ENCODE measurements at places on chromosomes 5 and 9. TPM values are rescaled to one million over a fixed set of nuclear protein-coding genes. Genes with fewer than 3 reads are reported as not detected.

DNA sequence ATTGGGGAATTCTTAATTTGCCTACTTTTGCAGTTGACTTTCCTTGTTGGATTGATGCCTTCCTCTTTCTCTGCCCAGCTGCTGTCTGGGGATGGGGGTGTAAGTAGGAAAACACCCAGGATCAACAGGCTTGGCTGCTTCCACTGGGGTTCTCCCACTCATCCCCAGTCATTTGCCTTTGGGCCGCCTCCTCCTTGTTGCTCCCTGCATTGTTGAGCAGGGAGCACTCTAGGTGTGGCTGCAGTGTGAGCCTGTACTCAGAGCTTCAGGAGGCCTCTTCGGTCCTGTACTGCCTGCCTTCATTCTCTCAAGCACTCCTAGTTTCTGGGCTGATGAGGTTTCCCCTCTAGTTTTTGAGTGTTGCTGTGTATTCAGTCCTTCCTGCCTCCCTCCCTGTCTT is 12.1 kb downstream of the RHOBTB3 start:
- no peak for DNase-seq

DNA sequence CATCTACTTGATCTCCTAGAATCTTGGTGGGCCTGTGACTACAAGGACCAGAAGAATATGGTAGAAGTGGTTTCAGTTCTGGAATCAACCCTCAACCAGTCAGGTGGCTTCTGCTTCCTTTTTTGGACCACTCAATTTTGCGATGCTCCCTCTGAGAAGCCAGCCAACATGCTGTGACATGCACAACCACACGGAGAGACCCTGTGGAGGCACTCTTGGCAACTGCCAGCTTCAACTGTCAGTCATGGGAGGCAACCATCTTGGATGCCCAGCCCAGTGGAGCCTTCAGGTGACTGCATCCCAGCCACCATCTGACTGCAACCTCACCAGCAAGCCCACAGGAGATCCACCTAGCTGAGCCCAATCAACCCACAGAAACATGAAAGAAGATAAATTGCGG is 137.3 kb downstream of the FAM114A2 start:
- DNase-seq: no peak

The C1QTNF2 gene
- 1.6 TPM for total RNA-seq

The HTR4 gene
- total RNA-seq: 0.22 TPM

The MELK gene
- 0.48 TPM for total RNA-seq

The GPR150 gene
- total RNA-seq: not detected

The C9 gene
- total RNA-seq: not detected

The OR2S2 gene
- total RNA-seq: not detected

- DNase-seq: no peak
Measured at GRCh38 chr5:7610531-7611177, 214.7 kb downstream of the ADCY2 start.

DNA sequence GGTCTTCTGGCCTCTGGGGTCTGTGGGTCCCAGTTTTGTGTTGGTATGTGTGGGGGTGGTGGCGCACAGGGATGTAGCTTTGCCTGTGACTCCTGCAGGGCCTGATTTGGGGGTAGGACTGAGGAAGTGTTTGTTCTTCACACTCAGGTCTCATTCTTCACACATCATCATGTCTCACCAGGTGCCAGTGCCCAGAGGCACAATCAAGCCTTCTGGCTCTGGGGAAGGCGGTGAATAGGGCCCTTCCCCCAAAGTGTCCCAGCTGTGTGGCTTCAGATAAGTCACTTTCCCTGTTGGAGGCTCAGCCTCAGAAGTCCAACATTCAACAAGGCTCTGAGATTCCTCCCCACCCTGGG is 5.1 kb downstream of the DBN1 start:
- no peak for DNase-seq

- no peak for DNase-seq
Measured at GRCh38 chr5:180050121-180050940, 21.2 kb downstream of the RNF130 start.

DNA sequence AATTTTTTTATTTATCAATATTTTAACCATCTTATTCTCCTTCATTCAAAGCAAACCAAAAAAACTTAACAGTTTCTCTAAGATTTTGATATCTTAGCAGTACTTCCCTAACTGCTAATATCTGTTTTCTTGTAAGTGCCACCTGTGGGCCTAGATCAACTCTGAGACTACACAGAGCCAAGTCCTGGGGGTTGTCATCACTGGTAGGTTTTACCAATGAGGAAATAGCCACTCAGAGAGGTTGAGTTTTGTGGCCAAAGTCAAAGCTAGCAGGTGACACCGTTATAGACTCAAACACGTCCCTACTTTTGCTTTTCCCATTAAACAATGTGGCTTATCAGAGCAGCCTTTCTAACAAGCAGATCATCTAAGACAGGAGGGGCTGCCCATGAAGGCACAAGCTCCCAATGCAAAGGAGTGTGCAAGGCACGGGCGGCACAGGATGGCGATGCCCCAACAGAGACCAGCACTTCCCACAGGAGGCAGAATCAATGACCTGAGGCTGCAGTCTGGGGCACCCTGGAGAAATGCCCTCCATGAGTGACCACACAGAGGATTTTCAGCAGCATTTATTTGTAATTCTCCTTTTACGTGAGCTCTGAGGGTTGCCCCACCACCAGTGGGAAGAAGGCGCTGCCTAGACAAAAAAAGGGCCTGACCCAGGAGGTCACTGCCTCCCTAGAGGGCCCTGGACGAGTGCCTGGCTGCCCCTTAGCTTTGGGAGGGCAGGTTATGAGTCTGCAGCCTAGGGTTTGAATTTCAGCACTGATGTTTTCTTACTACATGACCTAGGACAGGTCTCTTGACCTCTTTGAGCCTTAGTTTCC is 7.4 kb downstream of the TBC1D2 start:
- no peak for DNase-seq

GRCh38 chr5:54671681-54672080 is 154.1 kb downstream of the SNX18 start:
- DNase-seq: no peak

The B4GALT1 gene
- total RNA-seq: 41.0 TPM

The NOTCH1 gene
- total RNA-seq: 16.8 TPM

DNA sequence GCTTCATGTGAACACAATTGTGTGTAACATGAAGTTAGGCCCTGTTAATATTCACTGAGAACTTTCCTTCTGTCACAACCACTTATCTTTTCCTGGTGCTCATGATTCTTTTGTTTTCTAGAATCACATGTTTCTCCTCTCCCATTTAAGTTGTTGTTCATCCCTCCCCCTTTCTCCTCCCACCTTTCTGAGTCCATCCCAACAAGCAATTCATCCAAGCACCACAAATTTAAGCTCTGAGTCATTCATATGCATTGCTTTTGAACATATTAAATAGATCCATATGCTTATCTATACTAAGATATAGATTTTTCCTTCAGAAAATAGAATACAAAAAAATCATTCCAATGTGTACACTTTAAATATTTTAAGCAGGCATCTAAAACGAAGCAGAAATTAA is 75.2 kb upstream of the NFIB start:
- DNase-seq: no peak

The CCDC171 gene
- total RNA-seq: 1.6 TPM

GRCh38 chr9:93286252-93287188 is 102.6 kb downstream of the WNK2 start:
- no peak for DNase-seq

- DNase-seq: no peak
Measured at GRCh38 chr5:3261081-3261480, 334.6 kb upstream of the IRX1 start.

The PALM2AKAP2 gene
- total RNA-seq: 87.5 TPM

DNA sequence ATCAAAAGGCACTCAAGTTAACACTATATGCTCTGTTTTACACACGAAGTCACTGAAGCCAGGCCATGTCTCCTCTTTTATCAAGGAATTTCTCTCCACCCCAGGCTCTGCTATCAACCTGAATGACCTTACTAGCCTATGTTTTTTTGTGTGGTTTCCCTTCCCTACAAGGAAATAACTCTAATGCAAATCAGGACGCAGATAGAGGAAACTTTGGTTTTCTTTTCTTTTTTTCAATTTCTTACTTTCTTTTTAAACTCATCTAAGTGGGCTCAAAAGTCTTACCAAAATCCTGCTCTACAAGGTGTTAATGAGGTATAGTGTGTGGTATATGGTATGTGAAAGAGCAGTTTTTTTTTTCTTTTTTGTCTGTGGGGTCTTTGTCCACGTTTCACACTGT is 5.5 kb upstream of the SLC46A2 start:
- DNase-seq: no peak

The CAST gene
- 501 TPM for total RNA-seq

The NUDCD2 gene
- total RNA-seq: 12.9 TPM

The SURF1 gene
- 55.4 TPM for total RNA-seq

The CEP78 gene
- 2.8 TPM for total RNA-seq

DNA sequence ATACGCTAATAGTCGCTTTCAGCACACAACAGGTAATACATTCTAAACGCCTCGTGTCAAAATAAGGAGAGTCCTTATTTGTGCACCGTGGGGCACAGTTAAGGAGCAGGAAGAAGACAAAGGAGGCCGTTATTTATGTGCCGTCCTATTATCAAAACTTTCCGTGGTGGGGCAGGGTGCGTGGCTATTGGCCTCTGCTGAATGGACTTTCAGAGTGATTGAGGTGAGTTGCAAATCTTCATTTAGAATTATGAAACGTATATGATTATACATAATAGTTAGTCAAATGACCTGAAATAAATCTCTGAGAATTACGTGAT is 833 bp downstream of the C5orf24 start:
- no peak for DNase-seq

DNA sequence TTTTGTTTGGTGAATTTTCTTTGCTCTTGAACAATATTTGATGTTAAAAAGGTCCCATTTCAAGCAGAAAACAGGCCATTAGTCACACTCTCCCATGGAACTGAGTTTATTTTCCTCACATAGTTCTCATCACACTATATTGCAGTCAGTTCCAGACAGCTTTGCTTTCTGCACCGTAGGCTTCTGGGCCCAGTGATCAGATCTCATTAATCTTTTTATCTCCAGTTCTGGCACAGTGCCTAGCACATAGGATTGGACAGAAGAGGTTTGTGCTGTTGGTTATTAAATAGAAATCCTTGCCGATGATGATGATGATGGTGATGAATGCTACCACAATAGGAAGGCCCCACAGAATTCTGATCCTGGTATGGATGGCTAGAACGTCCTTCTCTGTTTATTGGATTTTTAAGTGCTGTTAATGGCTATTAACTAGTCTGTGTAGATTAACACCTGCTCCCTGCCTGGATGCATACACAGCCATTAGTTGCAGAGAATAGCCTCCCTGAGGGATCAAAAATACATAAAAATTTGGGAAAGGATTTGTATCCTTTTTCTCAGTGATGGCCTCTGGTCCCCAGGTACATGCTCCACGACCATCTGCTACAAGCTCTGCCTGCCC is 52.0 kb upstream of the NTRK2 start:
- no peak for DNase-seq

GRCh38 chr5:3278643-3279042 is 317.0 kb upstream of the IRX1 start:
- no peak for DNase-seq

DNA sequence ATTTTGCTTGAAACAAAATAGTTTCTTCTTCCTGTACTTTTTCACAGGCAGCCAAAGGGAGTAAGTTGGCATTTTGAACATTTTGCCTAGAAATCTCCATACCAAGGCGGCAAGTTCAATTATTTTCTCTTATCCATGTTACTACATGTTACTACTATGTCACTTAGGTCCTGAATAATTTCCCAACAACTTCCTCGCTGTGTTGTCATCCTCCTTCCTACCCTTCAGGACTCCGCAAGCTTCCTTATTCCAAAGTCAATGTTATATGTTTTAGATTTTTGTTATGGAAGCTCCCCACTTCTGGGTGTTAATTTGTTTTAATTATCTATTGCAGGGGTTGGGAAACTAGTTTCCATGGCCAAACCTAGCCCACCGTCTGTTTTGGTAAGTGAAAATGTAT is 9.9 kb upstream of the B4GALT1 start:
- DNase-seq: no peak

DNA sequence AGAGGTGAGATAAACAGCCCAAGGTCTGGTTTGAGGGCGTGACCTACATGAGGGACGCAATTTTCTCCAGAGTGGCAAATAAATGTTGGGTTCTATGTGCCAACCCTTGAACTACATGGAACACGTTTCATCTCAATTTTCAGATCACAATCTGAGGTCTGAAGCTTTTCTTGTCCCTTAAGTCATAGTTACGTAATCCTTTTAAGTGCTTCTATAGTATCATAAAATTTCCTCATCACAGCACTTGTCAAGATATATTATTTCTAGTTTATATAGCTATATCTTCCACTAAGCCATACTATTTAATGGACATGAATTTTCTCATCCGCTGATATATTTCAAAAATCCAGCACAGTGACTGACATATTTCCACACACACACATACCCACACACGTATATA is 53.1 kb upstream of the GRIN3A start:
- no peak for DNase-seq

The NACC2 gene
- total RNA-seq: 30.8 TPM

The RALGPS1 gene
- total RNA-seq: 17.7 TPM

Measured in Right ventricle myocardium superior (tissue), 1 donor.